ENCODE measurements at places on chromosomes 13 and 19.

GRCh38 chr19:13055213-13056051, 47.2 kb downstream of the LYL1 start:
- DNase-seq, result peak; percentile 64

DNA sequence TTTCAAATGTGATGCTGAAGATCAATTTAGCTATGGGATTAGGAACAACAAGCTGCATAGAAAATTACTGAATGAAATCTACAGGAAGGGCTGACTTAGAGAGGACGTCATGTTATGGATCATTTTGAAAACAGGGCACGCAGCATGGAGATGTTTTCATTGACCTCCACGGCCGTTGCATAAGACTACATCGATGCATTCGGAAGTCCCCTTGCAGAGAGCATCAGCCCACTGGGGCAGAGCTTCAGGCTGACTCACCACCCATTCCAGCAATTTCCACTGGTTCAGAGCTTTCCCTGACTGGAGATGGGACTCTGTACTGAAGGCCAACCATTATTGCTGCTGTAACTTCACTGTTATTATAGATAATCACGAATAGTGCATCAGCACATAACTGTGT, 305.3 kb downstream of the IRS2 start:
- DNase-seq, result no peak

DNA sequence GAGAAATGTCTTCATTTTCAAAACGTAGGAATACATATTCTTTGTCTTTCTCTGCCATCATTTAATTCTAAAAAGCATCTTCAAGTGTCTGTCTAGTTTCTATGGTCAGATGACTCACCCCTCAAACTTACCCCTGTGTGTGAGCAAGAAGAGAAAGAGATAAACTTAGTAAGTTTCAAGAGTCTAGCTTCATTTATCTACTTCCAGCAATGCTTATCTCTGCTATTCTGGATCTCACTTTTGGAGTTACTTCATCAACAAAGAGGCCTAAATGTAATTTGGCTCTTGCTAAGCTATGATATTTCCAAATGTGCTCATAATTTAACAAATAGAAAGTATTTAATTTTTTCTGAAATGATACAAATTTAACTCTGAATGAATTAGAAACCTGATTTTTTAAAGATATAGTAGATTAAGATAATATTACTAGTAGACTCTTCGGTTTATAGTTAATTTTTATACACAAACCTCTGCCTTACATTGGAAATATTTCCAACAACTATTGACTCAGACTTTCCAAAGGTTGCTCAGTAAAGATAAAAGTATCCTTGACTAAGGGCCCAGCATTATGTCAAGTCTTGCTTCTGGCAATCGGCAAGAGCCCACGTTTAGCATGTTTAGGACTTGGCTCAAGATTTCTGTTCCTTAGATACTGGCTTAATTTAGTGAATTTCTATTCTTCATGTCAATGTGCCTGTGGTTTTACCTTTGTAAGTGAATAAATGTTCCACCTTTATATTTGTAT, 1511.0 kb upstream of the SLC10A2 start:
- DNase-seq, result no peak

DNA sequence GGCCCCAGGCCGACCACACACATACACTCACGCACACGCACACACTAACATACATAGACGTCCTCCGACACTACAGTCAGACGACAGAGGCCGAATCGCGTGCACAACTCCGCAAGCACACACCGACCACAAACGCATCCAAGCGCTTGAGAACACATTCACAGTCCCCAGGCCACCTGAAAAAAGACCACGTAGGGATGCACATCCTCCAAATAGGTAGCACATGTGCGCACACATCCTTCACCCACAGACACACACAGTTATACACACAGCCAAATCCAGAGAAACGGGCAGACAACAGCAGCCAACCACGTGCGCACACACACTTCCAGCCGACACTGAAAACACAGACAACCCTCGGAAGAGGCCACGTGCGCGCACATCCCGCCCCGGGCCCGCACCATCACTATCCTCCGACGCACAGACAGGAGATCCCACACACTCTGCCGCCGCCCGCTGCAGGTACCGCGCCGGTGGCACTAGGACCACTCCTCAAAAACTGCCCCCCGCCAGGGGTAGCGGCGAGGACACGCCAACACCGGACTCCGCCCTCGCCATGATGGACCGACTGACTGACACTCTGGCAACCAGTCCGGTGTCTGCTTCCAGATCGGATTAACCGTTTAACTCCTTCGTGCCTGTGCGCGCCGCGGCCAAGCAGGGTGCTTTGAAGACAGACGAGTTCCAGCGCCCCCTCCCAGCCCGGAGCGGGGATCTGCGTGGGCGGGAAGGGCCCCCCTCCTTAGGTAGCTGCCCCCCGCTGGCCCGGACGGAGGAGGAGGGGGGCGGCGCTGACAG, 493 bp upstream of the PDE4A start:
- DNase-seq, result peak; percentile 54

DNA sequence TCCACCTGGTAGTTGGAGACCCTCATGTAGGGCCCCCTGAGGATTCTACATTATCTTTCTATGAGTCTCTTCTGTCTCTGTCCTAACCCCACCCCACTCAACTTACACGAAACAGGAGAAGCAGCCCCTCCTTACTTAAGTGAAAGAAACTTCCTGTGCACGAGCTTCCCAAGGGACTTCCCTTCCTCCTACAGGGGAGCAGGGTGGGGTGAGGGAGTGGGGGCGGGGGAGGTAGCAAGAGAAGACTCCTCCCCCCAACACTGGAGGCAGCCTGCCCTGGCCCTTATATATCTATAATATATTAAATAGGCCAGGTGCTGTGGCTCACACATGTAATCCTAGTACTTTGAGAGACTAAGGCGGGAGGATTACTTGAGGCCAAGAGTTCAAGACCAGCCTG, 5.5 kb upstream of the PDE4C start:
- DNase-seq, result no peak

DNA sequence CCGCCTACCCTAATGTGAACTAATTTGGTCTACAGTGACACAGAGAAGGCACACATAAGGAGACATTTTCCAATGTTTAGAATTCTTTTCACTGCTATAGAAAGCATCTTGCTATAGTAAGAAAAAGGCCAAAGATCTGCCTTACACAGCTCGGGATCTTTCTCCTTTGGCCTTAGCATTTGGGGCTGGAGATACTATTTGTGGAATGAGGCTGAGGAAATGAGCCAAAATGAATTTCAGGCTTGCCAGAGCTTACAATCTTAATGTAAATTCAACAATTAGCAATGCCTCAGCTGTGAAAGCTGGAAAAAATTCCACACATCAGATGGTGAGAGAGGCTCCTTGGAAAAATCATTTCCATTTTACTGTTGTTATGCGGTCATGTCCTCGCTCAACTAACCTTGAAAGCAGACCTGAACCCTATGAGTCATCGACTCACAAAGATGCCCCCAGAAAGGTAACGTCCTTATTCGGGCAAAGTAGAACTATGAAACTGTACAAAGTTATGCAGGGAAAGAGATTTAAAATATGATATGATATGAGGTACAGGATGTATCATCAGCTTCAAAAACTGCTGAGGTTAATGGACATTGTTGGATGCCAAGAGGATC, 324.5 kb upstream of the NBEA start:
- no peak for DNase-seq

- DNase-seq, result no peak
Measured at GRCh38 chr19:29662278-29662603, 3.0 kb upstream of the PLEKHF1 start.

DNA sequence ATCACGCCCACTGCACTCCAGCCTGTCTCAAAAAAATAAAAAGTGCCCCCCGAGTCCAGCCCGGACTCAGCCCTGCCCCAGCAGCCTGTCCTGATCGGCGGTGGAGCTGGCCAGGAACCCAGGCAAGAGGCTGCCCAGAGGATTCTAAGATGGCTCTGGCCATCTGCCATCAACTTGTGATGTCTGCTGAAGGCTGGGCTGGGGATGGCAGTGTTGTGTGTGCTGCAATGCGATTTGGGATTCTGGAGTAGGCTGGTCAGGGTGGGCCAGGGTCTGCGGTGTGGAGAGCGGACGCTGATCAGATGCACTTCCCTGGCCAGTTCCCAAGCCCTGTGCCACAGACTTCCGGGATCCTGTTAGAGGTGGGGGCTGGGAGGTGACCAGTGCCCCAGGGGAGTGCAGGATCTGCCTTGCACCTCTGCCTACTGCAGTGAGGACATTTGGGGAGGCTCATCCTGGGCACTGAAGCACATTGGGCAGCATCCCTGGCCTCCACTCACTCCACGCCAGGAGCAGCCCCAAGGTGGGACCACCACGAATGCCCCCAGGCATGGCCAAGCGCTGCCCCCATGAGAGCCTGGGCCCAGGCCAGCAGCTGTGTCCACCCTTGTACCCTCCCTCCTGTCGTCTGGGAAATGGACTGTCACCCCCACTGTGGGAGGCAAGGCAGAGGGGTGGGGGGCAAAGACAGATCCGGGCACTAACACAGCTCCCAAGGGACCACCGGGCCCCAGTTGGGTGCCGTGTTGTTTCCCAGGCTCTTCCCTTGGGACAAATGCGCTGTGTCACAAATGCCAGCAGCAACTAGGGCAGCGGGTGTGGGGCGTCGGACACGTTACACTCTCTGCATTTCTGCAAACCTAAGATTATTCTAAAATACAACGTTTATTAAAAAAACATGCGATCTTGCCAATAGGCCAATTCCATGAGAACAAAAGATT, 3.4 kb upstream of the TBXA2R start:
- DNase-seq, result no peak

DNA sequence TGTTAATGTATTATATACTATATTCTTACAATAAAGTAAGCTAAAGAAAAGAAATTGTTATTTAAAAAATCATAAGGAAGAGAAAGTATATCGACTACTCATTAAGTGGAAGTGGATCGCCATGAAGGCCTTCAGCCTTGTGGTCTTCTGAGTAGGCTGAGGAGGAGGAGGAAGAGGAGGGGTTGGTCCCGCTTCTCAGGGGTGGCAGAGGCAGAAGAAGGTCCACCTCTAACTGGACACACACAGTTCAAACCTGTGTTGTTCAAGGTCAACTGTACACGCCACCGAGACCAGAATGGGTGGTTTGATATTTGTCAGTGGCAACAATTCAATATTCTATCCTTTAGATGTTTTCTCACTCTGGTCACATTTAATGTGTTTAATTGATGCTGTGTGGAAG, 67.2 kb downstream of the ALOX5AP start:
- no peak for DNase-seq

DNA sequence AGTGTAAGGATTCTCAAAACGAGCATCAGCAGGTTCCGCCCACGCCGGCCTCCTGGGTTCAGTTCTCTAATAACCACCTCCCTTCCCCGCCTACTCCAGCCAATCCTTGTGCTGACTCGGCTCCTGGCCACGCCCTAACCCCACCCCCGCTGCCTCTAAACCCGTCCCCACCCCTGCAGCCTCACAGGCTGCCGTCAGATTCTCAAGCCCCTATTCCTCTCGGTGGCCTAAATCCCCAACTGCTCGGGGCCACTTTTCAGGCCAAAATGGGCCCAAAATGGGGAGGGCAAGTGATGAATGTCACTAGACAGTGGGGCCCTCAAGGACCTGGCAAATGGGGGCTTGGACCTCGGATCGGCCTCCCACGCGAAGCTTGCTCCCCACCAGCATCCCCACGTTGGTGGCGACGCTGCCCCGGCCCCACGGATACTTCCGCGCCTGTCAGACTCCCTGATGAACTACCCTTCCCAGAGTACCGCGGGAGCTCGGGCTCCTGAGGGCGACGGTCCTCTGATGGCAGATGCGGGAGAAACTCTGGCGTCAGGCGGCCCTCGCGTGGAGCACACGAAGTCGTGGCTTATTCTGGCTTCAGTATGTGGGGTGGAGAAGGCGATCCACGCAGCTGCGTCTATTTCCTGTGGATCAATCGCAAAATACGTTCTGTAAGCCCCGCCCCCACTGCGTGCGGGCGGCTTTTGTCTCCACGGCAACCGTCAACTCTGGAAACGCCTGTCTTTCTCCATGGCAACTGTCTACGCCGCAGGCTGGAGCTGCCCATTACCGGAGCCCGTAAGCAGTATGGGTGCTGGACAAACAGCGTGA, 24.8 kb downstream of the ZNF473 start:
- peak; percentile 40 for DNase-seq

DNA sequence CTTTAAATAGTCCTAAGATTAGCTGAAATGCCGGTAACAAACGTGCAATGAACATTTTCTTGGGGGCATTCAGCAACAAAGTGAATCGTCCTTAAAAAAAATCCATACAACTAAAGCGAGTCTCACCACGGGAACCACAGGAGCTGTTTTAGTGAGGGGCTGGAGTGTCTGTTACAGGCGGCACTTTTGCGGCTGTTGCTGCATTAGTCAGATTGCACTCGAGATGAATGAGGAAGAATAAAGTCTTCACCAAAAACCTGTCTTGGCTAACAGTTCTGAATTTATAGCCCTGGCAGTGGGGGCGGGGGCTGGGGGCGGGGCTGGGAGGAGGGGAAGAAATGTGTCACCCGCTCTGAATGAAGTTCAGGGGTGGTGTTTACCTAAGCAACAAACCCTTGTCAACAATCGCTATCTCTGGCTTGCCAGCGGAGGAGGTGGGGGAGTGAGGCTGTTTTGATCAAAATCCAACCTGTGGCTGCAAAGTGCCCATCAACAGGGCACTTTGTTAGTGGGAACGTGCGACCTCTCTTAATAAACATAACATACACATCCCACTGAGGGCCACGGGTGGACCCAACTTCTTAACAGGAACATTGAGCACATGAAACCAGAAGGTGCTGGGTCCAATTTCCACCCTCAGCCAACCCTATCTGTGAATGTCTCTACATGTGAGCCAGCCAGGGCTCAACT, 44.5 kb downstream of the RFX2 start:
- DNase-seq, result peak; percentile 65

GRCh38 chr19:662207-662961, 630 bp downstream of the RNF126 start:
- no peak for DNase-seq

GRCh38 chr13:55437162-55437561, 1703.6 kb upstream of the PRR20A start:
- DNase-seq, result no peak

DNA sequence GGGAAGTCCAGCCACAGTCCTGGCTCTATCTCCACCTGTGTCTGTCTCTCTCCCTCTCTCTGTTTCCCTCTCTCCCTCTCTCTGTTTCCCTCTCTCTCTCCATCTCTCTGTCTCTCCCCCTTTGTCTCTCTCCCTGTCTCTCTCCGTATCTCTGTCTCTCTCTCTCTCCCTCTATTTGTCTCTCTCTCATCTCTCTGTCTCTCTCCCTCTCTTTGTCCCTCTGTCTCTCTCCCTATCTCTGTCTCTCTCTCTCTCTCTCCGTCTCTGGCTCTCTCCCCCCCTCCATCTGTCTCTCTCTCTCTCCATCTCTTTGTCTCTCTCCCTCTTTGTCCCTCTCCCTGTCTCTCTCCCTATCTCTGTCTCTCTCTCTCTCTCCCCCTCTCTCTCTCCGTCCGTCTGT, 39.5 kb upstream of the C13orf46 start:
- no peak for DNase-seq

GRCh38 chr13:102814025-102814607, 15.2 kb downstream of the BIVM start:
- DNase-seq, result no peak

- DNase-seq, result peak; percentile 76
Measured at GRCh38 chr19:56507446-56508289, at the start of gene ZNF471. TSS of gene ZNF471 (plus strand) at chr19:56507855. CDS start at chr19:56511572, 3,717 bp downstream.

DNA sequence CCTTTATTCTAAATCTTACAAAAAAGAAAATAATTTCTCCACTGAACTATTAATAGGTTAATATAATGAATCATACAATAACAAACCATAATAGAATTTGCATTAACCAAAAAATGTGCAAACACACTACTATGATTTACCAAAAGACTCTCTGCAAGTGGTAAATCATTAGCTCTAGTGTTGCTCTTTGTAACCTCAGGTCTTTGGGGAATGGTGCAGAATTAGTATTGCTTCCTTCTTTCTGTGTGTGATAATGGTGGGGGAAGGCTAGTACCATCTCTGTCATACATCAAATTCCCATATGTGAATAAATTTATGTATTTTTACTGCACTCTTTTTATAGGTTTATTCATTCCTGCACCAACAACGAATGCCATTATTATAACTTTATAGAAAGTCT, 105.1 kb downstream of the COG6 start:
- DNase-seq, result no peak
